ENCODE measurements at places on chromosomes 12 and 14.
A peak's percentile ranks its signal among the peaks of the same experiment; 100 is the strongest.

DNA sequence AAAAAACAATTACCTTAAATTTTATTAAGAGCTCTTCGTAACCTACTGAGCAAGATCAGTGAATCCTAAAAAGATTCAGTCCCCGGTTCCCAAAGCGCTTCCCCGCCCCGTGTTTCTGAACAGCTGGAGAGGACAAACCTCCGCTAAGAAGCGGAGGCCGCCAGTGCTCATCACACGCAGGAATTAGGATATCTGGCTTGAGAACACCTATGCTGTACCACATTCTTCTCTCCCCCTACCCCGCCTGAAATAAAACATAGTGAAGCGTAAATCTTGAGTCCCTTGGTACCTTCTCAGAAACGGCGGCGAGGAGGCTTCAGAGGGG, 774 bp upstream of the WDR20 start:
- no peak for DNase-seq

DNA sequence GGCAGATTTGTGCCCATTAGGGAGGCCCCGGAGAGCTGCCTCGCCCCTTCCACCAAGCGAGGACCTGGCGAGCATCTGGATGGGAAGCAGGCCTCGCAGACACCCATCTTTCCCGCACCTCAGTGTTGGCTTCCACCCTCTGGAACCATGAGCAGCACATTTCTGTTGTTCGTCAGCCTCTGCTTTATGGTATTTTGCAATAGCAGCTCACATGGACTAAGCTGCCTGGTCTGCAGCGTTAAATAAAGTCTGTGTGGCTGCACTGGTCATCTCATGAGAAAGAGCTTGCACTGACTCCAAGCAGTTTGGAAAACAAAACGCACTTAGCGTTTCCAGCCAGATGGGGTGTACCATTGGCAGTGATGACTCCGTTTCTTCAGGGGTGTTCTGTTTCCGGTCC, 75.8 kb downstream of the GLT1D1 start:
- no peak for DNase-seq

DNA sequence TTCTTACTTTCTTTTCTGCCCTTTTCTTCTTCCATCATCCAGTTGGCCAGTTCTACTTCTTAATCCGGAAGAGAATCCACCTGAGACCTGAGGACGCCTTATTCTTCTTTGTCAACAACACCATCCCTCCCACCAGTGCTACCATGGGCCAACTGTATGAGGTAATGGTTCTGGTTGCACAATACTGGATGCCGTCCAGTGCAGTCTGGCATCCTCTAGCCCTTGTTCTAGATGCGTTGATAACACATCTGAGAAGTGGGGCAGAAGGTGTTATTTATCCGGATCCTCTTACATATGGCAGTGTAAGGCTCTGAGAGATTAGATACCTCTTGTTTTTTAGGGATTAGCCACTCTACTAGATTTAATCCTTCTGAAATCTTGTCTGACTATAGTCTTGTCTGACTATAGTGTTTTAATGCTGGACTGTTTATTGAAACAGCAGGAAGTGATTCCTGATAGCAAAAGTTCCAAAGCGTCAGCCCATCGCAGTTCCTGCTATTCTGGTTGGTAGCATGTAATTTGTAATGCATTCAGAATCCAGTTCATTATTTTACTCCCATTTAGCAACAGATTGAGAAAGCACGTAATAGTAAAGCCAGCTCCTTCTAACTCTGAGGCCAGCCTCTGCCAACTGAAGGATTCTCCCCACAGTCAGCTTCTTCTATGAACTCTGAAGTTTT, 7.9 kb downstream of the GABARAPL1 start:
- no peak for DNase-seq

- DNase-seq, result no peak
These were observed 92.4 kb downstream of the FSCB start for GRCh38 chr14:44414646-44415045.

DNA sequence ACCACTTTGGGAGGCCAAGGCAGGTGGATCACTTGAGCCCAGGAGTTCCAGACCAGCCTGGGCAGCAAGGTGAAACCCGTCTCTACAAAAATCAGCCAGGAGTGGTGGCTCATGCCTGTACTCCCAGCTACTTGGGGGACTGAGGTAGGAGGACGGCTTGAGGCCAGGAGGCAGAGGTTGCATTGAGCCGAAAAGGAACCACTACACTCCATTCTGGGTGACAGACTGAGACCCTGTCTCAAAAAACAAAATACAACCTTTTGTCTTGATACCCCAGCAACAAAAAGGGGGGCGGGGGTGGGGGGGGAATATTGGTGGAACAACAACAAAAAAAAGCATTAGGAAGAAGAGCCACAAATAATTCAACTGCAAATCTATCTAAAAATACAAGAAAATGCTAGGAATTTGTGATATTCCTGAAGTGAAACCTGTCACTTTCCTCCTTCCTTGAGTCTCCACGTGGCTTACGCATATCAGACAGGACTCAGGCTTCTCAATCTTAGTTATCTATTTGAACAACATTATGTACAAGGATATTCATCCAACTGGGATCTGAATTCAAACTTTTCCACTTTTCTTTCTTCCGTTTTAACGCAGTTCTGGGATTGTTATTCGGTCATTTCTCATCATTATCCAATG, 1.3 kb downstream of the R3HDM2 start:
- no peak for DNase-seq

GRCh38 chr12:13661005-13661887, 320.2 kb downstream of the GRIN2B start:
- DNase-seq, result peak; percentile 85

DNA sequence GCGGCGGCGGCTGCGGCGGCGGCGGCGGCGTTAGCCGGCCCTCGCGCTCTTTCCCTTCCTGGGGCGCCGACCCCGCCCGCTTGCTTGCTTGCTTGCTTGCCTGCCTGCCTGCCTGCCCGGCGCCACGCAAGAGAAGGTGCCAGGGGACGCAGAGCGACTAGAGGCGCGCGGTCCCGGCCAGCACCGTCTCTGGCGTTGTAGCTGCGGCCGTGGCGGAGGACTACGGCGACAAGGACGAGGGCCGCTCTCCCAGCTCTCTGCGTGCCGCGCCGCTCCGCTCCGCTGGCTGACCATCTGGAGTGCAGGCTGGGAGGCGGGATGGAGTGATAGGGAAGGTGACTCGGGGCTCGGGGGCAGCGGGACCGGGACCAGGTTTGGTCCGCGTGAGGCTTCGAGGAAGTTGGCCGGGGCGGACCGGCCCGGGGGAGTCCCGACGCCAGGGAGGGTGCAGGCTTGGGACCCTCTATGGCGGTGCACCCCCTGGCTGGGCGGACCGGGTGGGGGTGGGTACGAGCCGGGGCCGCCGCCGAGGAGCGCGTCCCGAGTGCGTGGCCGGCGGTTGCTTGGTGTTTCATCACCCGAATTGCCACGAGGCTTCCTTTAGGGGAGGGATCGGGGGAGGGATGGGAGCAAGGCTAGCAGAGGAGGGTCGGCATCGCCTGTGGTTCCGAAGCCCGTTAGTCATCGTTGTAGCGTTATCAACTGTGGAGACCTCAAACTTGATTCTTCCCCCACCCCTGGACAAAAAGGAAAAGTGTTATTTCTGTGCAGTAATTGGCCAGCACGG, 471 bp downstream of the XPOT start:
- no peak for DNase-seq

- DNase-seq, result no peak
These were observed 32.4 kb downstream of the LTBP2 start for GRCh38 chr14:74579447-74580274.

DNA sequence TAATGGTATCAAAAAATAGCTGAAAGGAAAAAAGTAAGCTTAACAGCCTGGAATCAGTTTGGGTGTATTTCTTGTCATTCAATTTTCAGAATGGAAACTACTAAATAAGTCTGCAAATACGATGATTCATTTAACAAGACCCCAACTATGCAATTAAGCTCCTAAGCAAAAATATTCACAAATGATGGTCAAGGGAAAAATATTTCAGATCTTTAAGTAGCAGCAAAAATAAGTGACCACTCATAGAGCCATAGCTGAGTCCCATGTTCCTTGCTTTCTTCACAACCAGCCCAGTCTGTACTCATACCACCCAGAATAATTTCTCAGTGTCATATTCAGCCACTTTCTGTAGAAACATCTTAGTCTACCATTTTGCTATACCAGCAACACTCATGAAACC, 185.4 kb downstream of the PPM1H start:
- no peak for DNase-seq

- no peak for DNase-seq
These were observed 7.7 kb downstream of the ZNF605 start for GRCh38 chr12:132948146-132949066.

GRCh38 chr14:100866666-100867630, 36.6 kb downstream of the RTL1 start:
- no peak for DNase-seq

- peak; percentile 69 for DNase-seq
These were observed 13.2 kb upstream of the KLRF1 start for GRCh38 chr12:9813821-9814798.

DNA sequence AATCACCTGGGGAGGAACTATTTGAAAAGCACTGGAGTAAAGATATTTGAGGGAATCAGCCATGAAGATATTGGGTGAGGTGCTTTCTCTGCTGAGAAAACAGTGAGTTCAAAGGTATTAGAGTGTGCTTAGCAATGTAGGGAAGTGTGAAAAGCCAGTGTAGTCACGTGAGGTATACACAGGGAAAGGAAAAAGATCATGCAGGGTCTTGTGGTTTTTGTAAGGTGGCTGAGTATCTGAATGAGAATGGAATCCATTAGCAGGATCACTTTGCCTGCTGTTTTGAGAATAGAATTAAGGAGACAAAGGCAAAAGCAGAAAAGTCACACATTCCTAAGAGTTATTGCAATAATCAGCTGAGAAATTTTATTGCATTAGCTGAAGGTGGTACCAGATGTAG, 193.0 kb downstream of the PIK3C2G start:
- DNase-seq, result peak; percentile 92
